Stimulated activated CD8-positive, alpha-beta memory T cell treated with anti-CD3 and anti-CD28 coated beads, Interleukin-4, amount 100 ng/mL, for 24 hours (primary cell): ENCODE measurements at places on chromosomes 2 and 18.

GRCh38 chr2:98772536-98772935, 41.6 kb upstream of the MGAT4A start:
- no peak for DNase-seq

- DNase-seq: no peak
Observed at GRCh38 chr2:10303181-10303693, 533 bp downstream of the HPCAL1 start.

DNA sequence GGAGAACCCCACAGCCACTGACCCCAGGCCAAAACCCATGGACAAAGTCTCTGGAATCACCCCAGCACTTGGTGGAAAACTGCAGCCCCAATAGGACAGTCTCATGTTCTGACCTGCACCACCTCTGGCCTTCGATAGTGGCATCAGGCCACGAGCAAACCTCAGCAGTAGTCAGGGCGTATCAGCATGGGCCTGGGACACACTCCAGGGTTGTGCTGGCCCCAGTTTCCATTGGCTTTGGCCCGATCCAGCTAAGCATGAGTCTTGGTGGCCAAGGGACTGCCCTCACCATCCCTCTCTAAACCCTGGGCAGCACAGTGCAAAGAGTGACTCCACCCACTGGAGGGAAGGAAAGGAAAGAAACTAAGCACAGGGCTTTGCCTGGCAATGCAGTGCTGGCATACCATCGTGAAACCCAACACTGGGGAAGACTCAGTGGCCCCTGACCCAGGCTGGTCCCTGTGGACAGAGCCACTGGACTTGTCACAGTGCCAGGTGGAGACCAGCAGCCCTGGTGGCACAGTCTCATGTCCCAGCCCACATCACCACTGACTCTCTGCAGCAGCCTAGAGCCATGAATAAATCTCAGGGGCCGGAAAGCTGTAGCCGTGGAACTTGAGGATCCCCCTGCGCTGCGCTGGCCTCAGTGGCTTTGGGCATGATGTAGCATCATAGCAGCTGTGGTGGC, 46.3 kb downstream of the ZNF519 start:
- no peak for DNase-seq

GRCh38 chr18:74946646-74947375, 262.1 kb downstream of the PTGR3 start:
- DNase-seq: no peak

GRCh38 chr2:162301151-162301804, 17.2 kb downstream of the IFIH1 start:
- peak; percentile 36 for DNase-seq

DNA sequence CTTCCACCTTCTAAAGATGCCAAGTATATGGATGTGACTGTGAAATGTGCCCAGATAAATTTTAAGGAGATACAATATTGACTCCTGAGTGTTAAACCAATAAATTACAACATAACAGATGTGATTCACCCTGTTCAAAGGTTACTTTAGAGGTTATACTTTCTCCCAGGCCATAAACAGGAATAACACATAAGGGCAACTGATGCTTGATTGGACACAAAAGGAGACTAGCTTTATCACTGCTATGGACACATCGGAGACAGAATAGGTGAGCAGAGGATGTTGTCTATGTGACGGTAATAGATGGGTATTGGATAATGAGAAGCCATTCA, 31.9 kb upstream of the SLC25A52 start:
- no peak for DNase-seq

DNA sequence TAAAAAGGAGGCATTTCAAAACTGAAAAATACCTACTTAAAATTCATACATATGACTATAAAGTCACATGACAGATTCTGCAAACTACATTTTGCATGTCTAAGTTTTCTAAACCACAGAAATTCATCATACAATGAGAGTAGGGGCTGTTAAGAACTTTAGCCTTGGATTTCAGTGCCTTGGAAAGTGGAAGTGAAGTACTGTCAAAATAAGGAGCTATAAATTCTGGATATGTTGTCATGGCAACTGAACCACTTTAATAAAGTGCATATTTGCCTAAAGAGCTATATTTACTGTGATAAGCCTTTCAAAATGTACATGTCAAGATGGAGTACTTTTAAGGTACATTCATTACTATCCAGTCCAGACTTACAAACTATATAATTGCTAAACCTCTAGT, 227.1 kb downstream of the RAB3GAP1 start:
- no peak for DNase-seq

DNA sequence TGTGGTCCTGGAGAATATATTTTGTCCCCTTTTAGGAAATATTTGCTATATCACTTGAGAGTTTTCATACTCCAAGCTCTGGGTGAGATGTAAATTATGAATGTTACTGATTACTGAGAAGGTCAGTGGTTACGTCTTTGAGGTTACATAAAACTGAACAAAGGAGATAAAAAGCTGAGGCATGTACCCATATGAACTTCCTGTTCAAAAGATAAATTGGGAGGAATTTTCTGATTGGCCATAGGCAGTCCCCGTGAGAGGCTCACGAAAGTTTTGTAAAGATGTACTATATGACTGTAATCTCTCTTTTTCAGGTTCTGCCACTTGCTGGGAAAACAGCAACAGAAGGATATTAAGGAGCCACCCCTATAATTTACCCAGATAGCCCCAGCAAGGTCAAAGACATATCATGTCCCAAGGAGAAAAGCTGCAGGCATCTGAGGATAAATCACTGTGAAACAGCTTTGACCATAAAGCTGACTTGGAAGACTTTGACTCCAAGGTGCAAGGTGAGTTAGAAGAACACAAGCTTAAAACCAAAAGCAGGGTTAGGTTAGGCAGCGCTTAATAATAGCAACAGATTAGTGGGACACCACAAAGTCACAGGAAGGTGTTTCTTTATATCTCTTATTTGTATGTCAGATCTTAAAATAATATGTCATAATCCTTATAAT, 90.4 kb downstream of the OSBPL6 start:
- no peak for DNase-seq

DNA sequence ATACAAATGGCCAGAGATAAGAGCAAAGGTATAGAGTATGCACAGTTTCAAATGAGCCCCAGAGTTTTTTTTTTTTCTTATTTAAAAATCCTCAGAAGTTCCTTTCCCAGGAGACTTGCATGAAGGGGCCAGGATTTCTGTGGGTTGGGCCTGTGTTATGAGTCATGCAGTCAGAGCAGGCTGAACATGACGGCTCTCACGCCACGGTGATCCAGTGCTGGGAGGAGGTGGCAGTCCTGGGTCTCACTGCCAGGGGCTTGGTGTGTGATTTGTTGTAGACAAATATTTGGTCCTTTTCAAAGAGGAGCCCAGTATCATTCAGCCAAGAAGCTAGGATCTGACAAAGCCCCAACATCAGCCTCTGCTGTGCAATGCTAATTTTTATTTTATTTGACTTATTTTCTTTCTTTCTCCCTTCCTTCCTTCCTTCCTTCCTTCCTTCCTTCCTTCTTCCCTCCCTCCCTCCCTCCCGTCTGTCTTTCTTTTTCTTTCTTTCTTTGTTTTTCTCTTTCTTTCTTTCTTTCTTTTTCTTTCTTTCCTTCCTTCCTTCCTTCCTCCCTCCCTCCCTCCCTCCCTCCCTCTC, 10.4 kb upstream of the KCNE4 start:
- DNase-seq: no peak

DNA sequence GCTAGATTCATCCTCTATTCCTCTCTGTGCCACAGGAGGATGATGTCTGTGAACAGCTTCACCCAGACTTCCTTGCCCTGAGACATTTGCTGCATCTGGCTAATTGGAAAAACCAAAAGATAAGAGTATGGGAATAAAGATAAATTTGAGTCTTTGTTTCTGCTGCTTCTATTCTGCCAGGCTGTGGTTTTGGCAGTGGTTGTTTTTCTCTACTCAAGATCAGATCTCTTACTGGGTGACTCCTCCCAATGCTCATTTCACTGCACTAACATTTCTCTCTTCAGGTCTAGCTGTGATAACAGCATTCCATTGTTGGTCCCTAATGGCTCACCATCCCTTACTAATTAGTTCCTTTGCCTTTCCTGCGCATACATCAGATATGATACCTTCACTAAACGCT, 89.5 kb downstream of the CALCRL start:
- DNase-seq: no peak

- no peak for DNase-seq
Observed at GRCh38 chr2:140349695-140350094, 1569.5 kb upstream of the NXPH2 start.

- DNase-seq: no peak
Observed at GRCh38 chr18:21490748-21491147, 109.8 kb downstream of the ESCO1 start.

GRCh38 chr2:85986121-85986520, 97.3 kb upstream of the ST3GAL5 start:
- DNase-seq: no peak

DNA sequence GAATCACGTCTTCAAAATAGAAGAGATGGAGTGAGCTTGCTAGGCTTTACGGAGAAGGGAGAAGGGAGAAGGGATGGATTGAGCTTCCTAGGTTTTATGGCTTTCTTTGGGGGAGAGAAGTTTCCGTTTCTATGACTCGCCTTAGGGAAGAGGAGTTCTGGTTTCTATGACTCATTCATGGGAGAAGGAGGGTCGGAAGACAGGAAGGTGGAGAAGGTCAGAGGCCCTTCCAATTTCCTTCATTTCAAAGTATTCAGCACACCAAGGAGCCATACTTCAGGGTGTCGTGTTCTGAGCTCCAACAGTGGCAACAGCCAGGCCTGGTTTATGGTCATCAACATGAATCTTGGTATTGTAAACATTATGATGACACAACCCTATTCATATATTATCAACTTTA, 284.7 kb upstream of the VWC2L start:
- DNase-seq: no peak

DNA sequence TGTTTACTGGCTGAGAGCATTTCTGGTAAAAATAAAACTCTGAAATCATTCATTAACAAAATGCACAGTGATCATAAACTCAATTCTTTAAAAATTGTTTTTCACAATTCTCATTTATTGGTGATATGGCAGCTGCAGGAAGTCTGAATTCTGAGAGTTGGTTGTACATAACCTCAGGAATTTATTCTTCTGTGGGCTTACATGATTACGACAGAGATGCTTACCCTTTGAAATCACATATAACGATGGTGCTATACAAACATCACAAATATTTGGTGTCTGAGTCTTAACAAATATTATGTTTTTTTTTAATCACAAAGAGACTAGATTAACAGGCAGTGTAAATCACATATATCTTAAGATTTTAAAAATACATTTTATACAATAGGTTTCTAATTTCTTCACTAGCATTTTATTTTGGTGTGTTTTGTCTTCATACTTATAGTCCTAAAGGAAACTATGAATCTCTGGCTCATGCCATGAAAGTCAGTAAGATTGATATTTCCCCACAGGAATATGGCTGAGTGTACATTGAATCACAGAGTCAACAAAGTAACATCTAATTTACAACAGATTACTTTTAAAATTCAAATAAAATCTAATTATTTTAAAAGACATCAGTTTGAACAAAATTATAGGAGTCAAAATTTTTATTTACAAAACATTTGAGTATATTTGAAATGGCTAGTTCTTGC, 318.8 kb upstream of the THUMPD2 start:
- DNase-seq: no peak

DNA sequence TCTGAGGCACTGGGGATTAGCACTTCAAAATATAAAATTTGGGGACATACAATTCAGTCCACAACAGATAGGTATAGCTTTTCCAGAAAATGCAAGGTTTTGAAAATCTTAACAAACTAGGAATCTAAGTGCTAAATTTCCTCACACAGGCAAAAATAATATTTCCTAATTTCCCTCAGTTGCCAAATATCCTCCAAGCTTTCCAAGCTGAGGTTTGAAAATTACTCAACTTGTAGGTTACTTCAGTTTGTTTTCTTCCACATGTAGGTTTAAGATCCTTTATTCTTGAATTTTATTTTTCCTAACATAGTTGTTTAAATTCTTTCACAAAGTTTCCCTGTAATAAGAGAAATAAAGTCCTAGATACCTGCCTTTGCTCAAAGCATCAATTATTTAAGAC, 192.9 kb upstream of the NRXN1 start:
- DNase-seq: no peak

DNA sequence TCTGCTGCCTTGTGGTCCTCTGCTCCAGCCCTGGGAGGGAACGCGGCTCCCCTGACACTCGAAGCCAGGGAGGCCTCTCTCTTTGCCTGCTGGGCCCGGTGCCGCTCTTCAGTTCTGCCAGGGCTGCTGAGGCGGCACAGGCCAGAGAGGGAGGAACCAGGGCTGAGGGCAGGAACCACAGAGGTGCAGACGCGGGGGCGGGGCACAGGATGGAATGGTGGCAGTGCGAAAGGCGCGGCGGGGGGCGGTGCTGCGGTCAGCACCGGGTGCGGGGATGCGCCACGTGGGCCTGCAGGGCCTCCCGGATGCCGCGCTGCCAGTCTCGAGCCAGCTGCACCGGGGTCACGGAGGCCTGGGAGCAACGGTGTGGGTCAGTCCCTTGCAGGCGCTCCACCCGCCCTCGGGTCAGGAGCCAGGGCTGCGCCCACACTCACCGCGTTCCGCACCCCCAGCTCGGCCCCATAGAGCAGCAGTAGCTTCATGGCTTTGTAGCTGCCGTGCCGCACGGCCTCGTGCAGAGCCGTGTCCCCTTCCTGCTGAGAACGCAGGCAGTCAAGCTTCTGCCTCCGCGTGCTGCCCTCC, 4.4 kb downstream of the ANKRD23 start:
- peak; percentile 79 for DNase-seq

DNA sequence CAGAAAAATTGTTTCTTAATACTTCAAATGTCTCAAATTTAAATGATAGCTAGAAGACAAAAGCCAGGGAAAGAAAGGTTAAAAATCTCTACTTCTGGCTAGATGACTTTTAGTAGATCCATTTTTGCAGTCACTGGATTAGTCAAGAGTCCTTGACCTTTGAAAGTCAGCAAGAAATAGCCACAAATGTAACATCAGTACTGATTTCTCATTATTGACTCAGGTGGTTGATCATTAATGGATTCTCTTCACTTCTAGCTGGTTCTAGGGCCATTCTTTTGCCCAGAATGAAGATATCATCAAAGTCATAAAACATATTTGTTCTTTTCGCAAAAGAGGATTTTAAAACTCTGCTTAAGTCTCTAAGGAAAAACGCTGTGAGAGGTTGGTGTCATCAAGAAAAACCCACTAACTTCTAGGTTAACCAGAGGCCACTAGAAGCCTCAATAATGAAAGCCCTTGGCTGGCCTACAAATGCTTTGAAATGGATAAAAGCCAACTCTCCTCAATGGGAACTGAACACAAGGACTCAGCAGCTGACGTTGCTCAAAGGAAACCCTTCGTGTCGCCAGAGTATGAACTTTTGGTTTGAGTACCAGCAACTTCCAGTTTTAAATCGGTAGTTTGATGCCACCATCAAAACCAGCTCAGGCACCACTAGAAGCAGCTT, 66.3 kb downstream of the IRS1 start:
- DNase-seq: no peak

DNA sequence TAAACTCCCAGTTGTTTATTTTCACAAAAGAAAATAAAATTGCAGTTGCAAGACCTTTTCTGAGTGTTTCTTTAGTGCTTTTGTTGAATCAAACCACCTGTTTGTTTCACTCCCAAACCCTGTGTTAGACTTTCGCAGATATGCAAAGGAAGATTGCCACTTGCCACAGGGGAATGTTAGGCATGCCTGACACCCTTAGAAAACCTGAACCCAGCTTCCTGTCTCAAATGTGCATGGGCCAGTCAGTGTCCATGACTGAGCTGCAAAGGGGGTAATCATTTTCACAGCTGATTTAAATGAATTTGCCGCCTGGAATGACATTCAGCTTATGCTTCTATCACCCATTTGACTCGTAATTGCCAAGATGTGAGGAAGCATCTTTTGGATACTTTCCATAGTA, 17.5 kb downstream of the TGOLN2 start:
- no peak for DNase-seq
